ENCODE measurements at places on chromosomes 5 and 9.

- no peak for DNase-seq
These were observed 28.0 kb upstream of the HTR4 start for GRCh38 chr5:148682058-148683026.

DNA sequence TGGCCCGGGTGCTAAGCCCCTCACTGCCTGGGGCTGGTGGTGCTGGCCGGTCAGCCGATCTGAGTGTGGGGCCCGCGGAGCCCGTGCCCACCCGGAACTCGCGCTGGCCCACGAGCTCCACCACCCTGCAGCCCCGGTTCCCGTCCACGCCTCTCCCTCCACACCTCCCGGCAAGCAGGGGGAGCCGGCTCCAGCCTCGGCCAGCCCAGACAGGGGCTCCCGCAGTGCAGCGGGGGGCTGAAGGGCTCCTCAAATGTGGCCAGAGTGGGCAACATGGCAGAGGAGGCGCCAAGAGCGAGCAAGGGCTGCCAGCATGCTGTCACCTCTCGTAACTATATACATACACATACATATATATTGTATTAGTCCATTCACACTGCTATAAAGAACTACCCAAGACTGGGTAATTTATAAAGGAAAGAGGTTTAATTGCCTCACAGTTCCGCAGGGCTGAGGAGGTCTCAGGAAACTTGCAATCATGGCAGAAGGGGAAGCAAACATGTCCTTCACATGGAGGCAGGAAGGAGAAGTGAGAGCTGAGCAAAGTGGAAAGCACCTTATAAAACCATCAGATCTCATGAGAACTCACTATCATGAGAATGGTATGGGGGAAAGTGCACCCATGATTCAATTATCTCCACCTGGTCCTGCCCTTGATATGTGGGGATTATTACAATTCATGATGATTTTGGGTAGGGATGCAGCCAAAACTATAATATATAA lies 56.8 kb downstream of the LIX1 start:
- no peak for DNase-seq

- no peak for DNase-seq
These were observed 73.6 kb downstream of the FBXL7 start for GRCh38 chr5:15573590-15573989.

DNA sequence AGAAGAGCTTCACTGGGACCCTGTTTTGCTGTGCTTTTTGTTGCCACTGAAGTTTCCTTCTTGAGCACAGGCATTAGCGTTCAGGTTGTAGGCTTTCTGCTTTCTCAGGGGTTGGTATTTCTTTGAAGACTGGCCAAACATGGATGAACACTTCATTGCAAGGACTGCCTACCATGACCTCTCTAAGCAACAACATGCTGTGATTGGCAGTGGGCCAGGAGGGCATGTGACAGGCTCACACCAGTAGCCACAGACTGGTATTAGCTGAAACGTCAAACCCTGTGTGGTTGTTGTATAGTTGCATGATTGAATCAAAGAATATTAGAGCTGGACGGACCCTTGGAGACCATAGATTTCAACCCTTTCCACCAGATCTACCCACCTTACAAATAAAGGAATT lies 20.0 kb upstream of the MLANA start:
- DNase-seq: no peak

GRCh38 chr9:93264338-93265125 lies 80.6 kb downstream of the WNK2 start:
- no peak for DNase-seq

DNA sequence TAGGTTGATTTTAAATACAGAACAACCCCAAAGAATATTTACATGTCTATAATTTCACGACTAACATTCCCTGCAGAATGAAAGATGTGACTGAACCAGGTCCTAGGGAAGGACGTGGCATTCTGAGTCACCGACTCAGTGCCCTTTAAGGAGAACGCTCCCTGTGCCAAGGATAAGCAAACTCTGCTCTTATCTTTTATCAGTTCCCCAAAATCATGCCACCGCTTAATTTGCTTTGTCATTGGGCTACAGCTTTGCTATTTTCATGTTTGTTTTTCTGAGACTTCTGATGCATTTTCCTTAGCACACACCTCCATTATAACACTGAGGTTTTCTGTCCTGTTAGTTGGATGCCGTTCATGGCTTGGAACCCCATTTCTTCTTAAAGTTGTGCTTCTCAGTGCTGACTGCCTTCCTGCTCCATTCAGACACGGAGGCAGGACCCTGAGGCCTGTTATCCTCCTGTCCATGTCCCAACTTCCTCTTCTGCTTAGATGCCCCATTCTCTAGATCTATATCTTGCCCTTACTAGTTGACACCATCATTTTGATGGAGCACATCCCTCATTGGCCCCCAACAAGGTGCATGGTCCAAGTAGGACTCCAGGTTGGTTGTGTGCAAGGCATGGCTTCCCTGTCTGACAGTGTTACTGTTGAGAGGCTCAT lies 11.2 kb upstream of the SEMA4D start:
- no peak for DNase-seq

DNA sequence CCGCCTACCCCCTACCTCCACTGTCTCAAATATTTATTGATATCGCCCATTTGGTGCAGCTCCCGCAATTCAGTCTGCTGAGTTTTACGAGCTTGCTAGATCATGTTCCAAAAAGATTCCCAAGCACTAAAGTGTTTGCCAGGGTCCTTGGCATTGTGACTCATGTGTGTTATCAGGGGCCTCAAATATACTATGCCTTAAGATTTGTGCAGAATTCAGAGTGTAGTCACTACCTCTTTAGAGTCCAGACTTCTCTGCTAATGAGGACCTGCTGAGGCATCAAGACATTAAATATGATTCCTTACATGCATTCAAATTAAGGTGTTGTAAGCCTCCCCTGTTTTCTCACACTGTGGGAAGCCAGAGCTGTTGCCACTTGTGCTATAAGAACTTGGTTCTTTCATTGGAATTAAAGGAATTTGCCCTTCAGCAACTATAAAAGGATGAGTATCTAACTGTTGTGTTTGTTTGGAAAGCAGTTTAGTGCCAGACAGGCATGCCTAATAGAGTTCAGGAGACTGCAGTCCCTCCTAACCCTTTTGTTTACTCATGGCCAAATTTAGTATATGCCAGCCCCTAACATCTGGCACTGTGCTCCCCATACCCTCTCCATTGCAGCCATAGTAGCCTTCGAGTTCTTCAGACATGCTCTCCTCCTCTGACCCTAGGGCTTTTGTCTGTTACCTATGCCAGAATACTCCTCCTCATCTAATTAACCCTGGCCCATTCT lies 316.4 kb downstream of the NR3C1 start:
- DNase-seq: no peak

Measured in stimulated activated CD8-positive, alpha-beta memory T cell treated with anti-CD3 and anti-CD28 coated beads, Interleukin-15, amount 100 ng/mL, for 4 hours (primary cell).